Ecto neural progenitor cell (in vitro differentiated cells): ENCODE measurements at places on chromosomes 4 and X.
A peak's percentile ranks its signal among the peaks of the same experiment; 100 is the strongest.

DNA sequence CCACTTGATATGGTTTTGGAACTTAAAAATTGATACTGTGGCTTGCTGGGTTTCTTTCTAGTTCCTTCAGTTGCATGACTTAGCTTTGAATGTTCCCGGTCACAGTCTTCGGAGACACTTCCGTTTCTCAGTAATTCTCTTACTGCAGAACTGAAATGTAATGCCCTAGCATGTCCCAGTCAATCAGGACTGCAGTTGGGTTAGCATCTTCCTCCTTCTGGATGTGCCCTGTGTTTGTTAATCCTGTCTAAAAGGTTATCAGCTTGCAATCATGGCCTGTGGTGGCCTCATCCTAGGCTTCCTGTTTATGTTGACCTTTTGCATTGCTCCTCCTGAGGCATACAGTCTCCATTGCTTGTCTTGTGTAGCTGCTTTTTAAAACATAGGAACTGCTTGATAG is 275.9 kb downstream of the ARHGAP10 start:
- no peak for DNase-seq

DNA sequence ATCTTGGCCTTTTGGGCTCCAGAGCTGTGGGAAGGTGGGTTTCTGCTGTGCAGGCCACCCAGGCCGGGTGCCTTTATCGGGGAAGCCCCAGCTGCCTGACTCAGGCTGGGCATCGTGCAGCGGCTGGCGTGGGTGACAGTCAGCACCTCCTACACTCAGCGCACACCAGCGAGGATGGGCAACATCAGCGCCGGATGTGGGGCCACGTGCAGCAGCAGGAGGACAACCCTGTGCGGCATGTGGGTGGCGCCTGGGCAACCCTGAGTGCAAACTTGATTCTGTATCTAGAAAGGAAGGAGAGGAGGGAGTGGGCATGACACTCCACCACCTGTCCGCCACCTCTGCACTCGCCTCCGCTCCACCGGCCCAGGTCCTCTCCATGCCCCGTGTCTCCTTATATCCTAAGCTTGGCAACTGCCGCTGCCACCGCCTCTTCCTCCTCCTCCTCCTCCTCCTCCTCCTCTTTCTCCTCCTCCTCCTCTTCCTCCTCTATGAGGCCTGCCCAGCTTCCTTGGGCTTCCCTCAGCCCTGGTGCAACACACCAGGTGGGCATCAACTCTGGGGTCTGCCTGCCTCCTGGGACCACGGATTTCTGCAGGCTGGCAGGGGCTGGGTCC is 107.4 kb upstream of the AFAP1 start:
- DNase-seq, result no peak

- DNase-seq, result no peak
Observed at GRCh38 chr4:137454767-137455166, 77.5 kb downstream of the PCDH18 start.

- DNase-seq, result no peak
Observed at GRCh38 chr4:123618606-123619005, 222.0 kb downstream of the SPRY1 start.

DNA sequence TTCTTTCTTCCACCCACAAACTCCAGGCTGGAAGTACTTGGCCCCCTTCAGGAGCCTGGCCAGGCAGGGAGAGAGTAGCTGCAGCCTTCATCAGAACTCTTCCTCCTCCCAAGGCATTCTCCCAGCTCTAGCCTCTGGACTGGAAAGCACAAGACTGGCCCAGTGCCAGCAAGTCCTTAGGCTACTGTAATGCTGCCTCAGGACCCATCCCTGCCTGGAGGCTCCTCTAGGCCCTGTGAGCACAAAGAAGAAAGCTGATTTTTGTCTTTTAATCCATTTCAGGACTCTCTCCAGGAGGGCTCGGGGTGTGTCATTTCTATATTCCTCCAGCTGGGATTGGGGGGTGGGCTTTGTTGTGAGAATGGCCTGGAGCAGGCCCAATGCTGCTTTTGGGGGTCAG is 10.8 kb downstream of the AWAT2 start:
- no peak for DNase-seq

DNA sequence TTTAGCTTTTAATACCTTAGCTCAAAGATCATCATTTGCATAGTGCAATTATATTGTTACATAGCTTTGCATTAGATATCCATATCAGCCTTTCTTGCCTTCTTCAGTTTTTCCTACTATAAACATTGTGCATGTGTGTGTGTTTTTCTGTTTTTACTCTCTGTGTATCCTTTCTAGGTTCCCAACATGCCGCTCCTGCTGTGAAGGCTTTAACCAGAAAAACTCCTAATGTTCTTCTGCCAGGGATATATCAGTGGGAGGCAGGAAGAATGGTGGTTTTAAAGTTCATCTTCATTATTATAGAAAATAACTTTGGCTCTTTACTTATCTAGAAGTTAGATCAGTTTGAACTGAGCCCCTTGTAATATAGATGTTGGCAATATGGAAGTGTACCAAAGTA is 61.2 kb downstream of the CPE start:
- no peak for DNase-seq

DNA sequence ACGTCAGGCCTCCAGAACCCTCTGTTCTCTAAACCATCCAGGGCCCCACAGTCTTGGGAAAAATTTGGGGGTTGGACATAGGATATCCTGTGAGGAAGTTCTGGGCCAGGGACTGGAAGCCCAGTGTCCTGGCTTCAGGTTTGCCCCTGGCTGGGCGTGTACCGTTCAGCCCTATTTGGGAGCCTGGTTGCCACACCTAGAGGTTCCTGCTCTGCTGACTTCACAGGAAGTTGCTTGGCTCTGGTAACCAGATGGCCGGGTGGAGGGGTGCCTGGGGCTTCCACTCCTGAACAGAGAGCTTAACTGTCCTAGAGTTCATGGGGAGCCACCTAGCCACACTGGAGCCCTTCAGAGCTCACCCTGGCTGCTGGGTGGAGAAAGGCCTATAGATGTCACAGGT is 1.1 kb downstream of the TAFAZZIN start:
- no peak for DNase-seq

DNA sequence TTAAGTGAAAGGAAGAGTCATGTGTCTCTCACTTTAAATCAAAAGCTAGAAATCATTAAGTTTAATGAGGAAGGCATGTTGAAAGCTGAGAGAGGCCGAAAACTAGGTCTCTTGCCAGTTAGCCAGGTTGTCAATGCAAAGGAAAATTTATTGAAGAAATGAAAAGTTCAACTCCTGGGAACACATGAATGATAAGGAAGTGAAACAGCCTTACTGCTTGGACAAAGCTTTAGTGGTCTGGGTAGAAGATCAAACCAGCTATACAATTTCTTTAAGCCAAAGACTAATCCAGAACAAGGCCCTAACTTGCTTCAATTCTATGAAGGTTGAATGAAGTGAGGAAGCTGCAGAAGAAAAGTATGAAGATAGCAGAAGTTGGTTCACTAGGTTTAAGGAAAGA is 24.9 kb downstream of the RHOH start:
- no peak for DNase-seq

- DNase-seq, result no peak
Observed at GRCh38 chr4:47287735-47288134, 175.8 kb downstream of the COMMD8 start.

DNA sequence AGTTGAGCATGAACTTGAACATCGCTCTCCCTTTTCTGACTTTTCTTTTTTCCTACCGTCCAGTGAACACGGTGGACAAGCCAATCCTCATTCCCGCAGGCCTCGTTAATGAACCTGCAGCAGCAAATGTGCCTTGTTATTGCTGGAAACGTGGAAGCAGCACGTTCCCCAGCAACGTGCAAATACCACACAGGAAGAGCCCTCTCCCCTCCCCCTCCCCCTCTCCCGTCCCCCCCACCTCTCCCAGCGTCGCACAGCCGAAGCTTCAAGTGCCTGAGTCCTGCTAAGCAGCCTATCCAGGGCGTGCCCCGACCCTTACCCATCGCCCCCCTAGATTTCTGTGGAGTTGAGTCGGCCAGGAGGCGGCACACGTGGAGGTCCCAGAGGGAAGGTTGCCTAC is 219.9 kb downstream of the BCOR start:
- no peak for DNase-seq

DNA sequence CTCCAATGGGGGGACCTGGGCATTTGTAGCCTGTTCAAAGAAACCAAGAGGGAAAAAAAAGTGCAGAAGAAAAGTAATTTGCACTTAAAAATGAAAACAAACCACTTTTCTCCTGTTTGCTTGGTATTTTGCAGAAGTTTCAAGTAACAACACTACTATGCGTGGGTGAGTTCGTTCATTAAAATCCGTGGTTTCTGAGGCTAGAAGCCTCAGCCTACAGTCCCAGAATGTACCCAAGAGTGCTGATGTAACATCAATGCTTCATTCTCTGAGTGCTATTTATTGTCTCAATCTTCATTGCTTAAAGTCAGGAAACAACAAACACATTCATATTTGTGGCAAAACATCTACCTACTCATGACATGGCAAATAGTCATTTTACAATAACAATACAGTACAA is 29.2 kb downstream of the LGI2 start:
- DNase-seq, result no peak

DNA sequence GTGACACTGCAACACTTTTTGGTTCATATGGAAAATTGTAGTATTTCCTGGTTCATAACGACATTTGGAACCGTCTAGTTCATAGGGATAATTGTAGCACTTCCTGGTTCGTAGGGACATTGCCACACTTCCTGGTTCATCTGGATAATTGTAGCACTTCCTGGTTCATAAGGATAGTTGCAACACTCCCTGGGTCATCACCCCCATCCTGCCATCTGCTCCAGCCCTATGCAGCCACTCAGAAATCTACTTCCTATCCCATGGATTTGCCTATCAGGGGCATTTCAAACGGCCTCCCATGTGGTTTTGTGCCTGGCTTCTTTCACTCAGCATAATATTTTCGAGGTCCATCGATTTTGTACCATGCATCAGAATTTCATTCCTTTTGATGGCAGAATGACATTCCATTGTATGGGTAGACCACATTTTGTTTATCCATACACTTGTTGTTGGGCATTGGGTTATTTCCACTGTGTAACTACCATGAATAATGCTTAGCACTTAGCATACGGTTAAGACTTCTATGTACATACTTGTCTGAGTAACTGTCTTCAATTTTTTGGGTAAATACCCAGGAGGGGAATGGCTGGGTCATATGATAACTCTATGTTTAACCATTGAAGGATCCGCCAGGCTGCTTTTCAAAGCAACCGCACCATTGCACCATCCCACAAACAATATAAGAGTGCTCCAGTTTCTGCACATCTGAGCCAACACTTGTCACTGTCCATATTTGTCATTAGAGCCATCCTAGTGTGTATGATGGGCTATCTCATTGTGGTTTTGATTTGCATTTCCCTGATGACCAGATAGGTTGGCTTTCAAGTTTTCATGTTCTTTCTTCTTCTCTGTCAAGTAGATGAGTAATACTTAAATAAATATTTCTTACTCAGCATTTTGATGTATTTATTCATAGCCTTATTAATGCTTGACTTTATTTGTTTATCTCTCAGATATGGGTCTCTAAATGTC is 58.3 kb upstream of the CD99 start:
- no peak for DNase-seq

DNA sequence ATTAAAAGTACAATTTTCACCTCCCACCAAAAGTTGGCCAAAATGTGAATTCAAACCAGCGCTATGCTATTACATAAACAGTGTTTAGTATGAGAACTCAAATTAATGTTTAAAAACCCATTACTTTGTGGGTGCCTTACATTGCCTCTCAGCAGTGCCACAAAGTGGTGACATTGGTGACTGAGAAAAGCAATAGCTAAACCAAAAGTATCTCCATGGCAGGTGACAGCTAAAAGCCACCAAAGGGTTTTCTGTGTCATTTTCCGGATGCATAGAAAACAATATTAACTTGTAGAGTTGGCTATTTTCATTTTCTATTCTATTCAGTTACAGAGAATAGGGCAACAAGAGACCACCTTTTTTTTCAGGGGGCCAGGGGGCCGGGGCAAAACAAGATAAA is 261.2 kb downstream of the MAPK10 start:
- no peak for DNase-seq

DNA sequence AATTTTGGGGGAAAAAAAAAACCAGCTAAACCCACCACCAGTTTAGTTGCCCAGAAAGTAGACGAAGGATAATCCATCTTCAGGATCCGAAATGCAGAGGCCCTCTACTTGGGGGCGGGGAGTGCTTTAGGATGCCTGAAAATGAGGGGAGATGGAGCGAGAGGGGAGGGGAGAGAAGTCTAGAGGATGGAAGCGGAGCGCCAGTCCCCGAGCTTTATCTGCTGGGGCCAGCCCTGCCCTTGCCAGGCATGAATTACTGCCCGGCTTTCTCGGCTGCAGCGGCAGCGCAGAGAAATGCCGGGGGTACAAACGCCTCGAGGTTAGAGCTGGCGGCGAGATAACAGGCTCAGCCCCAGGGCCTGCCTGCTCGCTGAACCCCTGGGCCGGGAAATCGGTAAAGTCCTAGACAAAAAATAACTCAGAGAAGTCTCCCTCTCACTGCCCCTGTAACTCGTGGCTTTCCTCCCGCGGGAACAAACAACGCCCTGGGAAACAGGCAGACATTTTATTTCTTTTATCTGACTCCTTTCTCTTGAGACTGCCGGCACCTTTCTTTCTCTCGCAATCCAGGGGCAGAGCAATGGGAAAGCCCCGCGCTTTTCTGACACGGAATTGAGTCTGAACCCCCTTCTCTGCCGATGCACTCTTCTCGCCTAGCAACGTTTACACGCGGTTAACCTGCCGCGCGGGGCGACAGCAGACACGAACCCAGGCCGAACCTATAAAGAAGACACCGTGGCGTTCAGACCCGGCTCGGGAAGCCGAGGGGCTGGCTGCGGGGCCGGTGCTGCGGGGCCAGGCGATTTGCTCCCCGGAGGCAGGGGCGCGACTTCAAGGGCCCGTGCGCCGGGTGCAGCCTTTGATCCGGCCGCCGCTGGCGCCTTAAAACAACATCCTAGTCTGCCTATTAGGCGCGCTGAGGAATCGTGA is 3.1 kb upstream of the MSX1 start:
- peak; percentile 78 for DNase-seq

DNA sequence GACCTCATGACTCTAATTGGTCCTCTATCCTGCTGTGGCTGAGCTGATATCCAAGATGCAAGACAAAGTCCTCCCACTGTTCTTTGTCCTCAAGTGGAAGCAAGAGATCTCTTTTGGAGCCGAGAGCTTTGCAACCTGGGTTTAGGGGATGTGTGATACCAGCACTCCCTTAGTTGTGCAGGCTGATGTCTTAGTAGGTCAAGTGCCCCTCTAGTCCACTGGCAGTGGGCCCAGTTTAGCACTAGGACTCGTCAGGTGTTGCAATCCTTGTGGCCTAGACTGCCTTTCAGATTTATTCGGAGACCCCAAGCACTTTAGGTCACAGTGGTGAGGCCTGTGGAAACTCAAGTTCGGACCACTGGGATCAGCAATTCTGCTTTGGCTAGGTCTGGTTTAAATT is 64.0 kb downstream of the GPRASP3 start:
- no peak for DNase-seq

- no peak for DNase-seq
Observed at GRCh38 chr4:80008971-80009370, 64.1 kb downstream of the ANTXR2 start.

- no peak for DNase-seq
Observed at GRCh38 chr4:14865804-14866203, 136.5 kb upstream of the CPEB2 start.
